ENCODE measurements at places on chromosomes 7 and 10.

GRCh38 chr10:103969857-103970627 lies 3.1 kb downstream of the SLK start:
- no peak for DNase-seq

- no peak for DNase-seq
Measured at GRCh38 chr7:53518319-53518718, 482.9 kb downstream of the POM121L12 start.

- no peak for DNase-seq
Measured at GRCh38 chr10:65742906-65743305, 1182.9 kb upstream of the LRRTM3 start.

DNA sequence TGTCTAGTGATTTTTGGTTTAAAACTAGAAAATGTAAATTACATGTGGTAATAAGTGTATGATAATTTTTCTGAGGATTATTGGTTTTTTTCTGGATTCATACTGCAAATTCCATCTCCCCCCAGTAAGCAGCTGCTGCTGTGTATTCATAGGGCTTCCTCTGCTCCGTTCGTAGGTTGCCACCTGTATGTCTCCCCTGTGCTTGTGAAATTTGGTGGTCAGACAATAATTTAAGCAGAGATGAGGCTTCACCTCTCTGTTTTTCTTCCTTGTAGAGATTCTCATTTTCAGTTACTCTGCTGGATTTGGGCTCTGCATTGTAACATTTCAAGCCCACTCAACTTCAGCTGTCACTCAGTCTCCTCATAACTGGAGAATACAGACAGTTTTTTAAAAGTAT lies 50.9 kb downstream of the FOXI2 start:
- DNase-seq, result no peak

GRCh38 chr7:132977234-132977633 lies 104.7 kb downstream of the CHCHD3 start:
- no peak for DNase-seq

- no peak for DNase-seq
Measured at GRCh38 chr7:149692557-149692982, 80.8 kb downstream of the ZNF467 start.

GRCh38 chr7:140423501-140423900 lies 19.6 kb downstream of the RAB19 start:
- no peak for DNase-seq

DNA sequence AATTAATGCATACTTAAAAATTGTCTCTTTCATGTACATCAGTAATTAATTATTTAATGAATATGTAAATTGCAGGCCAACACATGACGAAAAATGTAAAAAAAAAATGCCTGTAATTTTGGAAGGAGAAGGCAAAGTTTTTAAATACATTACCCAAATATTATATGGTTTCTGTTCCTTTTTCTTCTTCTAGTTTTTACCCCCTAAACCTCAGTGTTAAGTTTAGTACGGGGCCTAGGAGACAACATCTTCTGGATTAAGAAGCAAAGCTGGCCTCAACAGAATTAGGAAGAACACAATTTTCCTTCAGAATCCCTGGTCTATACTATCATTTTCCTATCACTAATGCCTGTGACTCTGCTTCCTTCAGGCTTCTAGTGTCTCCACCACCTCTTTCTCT lies 459.3 kb upstream of the NRP1 start:
- DNase-seq, result no peak

DNA sequence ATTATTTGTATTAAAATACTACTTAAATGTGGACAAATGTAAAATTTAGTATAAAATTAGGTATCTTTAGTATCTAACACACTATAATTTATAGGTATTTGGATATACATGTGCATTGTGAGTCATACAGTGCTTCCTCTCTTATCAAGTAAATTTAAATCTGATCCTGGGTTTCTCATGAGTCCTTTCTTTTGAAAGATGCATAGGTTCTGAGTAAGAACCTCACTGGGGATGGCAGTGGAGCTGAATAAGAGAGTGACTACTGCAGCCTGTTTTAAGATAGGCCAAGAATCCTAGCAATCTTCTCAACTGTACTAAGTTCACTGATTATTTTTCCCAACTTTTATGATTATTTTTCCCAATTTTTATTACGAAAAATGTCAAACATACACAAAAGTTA lies 16.2 kb downstream of the CEP55 start:
- no peak for DNase-seq

GRCh38 chr10:104350127-104350635 lies 3.5 kb upstream of the CFAP58 start:
- peak; percentile 58 for DNase-seq

DNA sequence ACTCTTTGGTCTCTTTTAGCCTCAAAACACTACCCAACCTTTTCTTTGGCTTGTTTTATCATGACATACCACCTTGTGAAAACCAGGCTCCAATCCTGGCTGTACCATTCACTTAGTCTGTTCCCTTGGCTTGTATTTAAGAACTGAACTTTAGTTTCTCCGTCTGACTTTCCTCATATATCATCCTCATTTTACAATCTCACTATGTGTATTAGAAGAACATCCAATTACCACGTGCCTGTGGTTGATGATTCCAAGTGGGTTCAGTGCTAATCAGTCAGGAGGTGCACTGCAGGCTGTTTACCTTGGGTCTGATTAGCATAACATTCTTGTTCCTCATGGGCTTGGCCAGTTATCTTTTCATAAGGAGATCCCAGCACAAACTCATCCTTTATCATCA lies 144.8 kb upstream of the KLF14 start:
- no peak for DNase-seq

GRCh38 chr7:124577256-124577655 lies 188.3 kb downstream of the GPR37 start:
- DNase-seq, result no peak

DNA sequence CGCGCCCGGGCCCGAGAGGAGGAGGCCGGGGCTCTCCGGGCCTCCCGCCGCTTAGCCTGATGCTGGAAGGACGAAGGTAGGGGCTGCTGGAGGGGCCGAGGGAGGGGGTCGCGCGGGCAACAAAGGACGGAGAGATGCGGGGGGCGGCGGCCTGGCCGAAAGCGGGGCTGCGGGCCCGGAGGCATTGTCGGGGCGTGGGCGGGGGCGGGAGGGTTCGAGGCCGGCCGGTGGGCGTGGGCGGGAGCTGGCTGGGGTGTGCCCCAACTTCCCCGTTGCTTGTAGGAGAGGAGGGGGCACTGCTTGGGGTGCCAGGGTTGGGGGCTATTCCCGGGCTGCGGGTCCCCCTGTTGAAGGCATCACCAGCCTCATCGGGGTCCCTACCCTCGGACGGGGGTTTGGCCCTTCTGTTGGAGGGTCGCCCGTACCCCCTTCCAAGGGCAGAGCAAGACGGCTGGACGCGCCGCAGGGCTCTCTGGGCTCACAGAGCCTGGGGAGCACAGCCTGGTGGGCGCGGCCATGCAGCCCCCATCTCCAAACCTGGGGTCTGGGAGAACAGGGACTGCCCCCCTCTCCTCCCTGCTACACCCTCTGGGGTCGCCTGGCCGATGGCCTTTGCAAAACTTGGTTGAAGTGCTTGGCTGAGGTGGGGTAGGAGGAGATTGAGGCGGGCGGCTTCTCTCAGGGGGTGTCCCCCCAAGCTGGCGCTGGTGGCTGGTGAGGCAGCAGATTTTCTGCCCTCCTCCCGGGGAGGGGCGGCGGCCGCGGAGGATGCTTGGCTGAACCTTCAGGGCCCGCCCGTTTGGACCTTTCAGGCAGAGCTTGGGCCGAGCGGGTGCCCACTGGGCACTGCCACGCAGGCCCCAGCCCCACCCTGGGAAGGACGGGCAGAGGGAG lies 699 bp downstream of the CLIP2 start:
- no peak for DNase-seq

- DNase-seq, result no peak
Measured at GRCh38 chr7:112572669-112573301, 92.0 kb downstream of the LSMEM1 start.

DNA sequence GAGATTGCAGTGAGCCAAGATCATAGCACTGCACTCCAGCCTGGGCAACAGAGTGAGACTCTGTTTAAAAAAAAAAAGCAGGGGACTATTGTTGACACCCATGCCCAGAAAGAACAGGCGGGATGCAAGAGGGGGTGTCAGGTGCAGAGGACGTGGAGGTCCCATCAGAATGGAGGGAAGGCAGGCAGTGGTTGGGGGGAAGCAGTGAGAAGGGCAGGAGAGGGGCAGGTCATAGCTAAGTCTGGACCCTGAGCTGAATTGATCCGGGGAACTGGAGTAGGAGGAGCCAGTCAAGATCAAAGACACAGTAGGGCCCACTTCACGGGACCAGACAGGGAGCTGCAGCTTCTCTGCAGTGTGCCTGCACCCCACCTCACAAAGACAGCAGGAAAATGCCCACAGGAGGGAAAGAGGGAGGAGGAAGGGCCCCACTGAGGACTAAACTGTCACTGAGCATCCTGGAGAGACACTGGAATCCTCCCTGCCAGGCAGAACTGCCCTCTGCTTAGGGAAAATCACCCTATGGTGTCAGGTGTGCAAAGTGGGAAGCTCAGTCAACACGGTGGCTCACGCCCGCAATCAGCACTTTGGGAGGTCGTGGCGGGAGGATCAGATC lies 27.3 kb upstream of the ECHDC3 start:
- no peak for DNase-seq

- no peak for DNase-seq
Measured at GRCh38 chr7:151075978-151076426, 4.6 kb downstream of the FASTK start.

GRCh38 chr7:123599766-123600165 lies 1.9 kb upstream of the ASB15 start:
- DNase-seq, result peak; percentile 12

- DNase-seq, result no peak
Measured at GRCh38 chr7:147674705-147675104, 915.9 kb upstream of the C7orf33 start.

Measured in SHP77 (cell line).